Lung microvascular endothelial cell (primary cell): ENCODE measurements at places on chromosomes 7 and 10. TPM values are rescaled to one million over a fixed set of nuclear protein-coding genes. Genes with fewer than 3 reads are reported as not detected.

The PTPN20 gene
- under 0.01 and 1.4 TPM in 2 replicates for total RNA-seq

The MAP3K8 gene
- 2.6 and 5.0 TPM in 2 replicates for total RNA-seq

DNA sequence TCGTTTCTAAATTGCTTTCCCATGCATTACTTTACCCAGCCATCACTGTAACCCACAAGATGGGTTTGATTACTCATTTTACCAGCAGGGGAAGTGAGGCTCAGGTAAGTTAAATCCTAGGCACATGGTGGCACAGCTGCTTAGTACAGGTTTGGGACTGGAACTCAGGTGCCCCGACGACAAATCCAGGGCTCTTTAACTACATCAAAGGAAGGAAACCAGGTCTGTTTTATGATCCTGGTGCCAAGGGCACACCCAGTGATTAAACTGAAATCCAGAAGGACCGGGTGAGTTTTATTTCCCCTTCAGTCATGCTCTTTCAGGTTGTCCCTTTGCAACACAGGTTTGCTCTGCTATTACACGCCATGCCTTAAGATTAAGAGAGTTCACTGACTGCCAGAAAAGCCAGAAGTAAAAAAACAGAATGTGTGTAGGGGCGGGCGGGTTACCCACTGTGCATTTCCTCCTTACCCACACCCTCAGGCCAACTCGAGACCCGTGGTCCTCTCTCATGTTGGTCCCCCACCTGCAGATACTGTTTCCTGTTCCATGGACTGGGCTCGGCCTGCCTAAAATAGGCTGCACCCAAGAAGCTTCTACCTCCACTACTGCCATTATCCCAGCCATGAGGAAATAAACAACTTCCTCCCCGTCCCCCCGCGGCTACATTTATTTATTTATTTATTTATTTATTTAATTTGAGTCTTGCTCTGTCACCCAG is 55.1 kb upstream of the KDM7A start:
- DNase-seq = no peak

GRCh38 chr10:69364232-69364940 is 52.3 kb downstream of the TACR2 start:
- no peak for DNase-seq

GRCh38 chr10:43846187-43846680 is 197.6 kb upstream of the ZNF32 start:
- DNase-seq = peak; percentile 79

- no peak for DNase-seq
Measured at GRCh38 chr7:94336009-94336408, 58.7 kb upstream of the COL1A2 start.

DNA sequence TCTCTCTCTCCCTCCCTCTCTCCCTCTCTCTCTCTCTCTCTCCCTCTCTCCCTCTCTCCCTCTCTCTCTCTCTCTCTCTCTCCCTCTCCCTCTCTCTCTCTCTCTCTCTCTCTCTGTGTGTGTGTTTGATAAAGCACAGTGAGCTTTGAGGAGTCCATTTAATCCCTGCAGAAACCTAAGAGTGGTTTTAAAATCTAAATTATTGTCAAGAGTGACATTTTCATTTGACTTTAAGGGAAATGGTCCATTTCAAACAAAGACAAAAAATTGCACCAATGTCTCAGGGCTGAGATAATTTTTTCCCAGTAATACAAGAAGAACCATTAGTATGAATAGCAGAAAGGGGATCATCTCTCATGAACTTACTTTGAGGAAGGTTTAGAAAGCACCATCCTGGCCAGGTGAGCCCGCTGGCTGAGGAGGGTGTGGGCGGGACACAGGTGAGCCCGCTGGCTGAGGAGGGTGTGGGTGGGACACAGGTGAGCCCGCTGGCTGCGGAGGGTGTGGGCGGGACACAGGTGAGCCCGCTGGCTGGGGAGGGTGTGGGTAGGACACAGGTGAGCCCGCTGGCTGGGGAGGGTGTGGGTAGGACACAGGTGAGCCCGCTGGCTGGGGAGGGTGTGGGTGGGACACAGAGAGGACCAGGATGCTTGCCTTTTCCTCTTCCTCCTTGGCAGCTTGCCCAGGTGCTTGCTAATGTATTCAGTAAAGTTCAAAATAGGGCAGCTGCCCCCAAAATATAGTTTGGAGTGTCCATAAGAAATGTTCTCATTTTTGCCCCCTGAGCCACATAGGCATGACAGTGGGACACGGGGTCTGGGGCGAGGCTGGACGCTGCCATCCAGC is 125.0 kb downstream of the DNAJB6 start:
- no peak for DNase-seq

DNA sequence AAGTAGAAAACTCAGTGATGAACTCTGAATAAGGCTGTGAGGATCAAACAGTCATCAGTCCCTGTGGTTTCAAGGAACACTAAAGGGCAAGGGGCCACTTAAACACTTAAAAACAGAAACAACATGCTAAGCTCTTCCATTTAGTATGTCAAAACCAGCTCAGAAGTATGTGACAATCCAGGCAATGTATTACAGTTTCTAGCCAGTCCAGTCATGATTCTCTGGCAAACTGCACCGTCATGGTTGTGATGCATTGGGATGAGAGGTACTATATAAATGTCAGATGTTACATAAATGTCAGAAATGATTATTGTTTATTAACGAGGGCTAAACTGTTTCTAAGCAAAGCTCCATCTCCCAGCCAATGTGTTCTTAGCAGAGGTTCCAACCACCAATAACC is 4.7 kb upstream of the CREB5 start:
- DNase-seq = peak; percentile 28
